Renal cortex interstitium (tissue), 15 donors: ENCODE measurements at places on chromosomes 3 and 15.

- no peak for DNase-seq
These were observed 119.0 kb upstream of the SATB1 start for GRCh38 chr3:18544146-18544545.

DNA sequence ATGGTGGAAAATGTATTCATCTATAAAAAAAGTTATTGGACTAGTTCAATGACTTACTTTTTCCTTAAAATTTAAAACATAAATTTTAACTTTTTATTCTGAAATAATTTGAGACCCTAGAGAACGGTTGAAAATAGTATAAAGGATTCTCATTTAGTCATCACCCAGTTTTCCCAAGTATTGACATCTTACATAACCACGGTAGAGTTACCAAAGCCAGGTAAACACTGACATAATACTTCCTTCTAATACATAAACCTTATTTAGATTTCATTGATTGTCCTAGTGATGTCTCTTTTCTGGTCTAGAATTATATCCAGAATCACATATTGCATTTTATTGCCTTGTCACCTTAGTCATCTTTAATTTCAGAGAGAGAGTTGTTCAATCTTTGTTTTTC lies 319.1 kb downstream of the LPP start:
- DNase-seq, result no peak

GRCh38 chr3:62954580-62954979 lies 79.4 kb upstream of the CADPS start:
- no peak for DNase-seq

DNA sequence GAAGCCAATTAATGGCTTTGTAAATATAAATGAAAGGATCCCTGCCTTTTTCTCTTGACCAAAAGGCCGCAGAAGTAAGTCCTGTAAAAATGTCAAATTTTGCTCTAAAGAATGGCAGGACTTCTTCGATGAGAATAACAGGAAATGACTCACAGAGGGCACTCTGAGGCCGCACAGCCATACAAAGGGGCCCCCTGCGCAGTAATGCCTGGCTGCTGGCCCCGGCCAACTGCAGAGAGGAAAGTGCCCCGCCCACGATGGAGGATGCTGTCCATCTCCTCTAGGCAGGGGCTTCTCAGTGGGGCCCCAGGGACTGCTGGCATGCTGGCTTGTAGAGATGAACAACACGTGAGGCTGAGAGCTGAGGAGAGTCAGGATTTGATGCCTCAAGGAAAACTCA lies 18.1 kb upstream of the SCN10A start:
- DNase-seq, result peak; percentile 9

DNA sequence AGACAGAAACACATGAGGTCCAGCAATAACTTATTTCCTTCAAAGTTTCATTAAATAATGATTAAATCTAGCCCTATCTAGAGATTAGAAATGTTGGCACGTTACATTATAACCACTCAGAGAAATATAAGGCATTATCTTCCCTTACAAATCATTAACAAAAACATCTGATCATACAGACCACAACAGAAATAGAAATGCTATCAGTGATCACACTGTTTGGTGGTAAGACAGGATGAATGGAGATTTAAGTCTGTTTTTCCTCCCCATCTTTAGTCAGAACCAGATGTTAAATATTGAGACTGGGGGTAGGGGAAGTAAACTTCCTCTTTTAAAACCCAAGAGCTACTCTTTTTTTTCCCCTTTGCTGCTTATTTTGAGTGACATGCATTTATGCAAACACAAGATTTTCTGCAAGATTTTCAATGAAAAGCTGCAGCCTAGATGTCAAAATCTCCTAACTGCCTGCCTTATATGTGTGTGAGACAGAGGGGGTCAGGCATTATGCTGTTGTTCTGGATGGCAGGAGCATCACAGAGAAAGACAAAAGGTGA lies 70.4 kb downstream of the CBLB start:
- DNase-seq, result no peak

GRCh38 chr3:139353920-139354556 lies 10.2 kb downstream of the MRPS22 start:
- DNase-seq, result no peak

GRCh38 chr3:182524711-182525401 lies 268.4 kb upstream of the ATP11B start:
- peak; percentile 44 for DNase-seq

GRCh38 chr3:52428151-52429005 lies 16.5 kb downstream of the SEMA3G start:
- no peak for DNase-seq

DNA sequence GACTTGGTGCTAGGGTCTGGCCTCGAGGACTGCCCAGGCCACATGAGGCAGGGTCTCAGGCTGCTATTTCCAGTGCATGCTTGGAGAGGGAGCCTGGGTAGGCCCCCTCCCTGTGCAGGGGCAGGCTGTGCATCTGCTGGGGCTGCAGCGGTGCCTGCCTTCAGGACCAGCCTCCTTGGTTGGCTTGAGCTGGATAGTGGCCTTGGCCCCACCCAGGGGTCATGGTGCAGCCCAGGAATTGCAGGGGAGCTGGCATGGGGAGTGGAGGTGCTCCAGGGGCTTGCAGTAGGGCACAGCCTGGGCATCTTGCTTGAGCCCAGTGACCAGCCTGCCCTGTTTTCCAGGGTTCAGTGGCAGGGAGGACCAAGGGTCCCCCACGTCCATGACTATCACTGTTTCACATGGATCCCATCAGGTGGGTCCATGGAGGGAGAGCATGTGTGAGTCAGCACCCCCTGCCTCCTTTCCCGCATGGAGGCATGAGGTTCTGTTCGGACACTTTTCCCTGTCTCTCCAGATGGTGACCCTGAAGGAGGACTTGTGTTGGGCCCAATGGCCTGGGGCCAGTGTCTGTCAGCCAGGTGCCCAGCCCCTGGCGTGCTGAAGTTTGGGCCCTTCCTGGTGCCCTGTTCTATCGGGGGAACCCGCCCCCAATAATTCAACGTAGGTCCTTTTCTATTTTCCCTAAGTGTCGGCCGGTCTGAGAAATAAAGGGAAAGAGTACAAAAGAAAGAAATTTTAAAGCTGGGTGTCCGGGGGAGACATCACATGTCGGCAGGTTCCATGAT lies 218.6 kb downstream of the SNRPN start:
- DNase-seq, result no peak

DNA sequence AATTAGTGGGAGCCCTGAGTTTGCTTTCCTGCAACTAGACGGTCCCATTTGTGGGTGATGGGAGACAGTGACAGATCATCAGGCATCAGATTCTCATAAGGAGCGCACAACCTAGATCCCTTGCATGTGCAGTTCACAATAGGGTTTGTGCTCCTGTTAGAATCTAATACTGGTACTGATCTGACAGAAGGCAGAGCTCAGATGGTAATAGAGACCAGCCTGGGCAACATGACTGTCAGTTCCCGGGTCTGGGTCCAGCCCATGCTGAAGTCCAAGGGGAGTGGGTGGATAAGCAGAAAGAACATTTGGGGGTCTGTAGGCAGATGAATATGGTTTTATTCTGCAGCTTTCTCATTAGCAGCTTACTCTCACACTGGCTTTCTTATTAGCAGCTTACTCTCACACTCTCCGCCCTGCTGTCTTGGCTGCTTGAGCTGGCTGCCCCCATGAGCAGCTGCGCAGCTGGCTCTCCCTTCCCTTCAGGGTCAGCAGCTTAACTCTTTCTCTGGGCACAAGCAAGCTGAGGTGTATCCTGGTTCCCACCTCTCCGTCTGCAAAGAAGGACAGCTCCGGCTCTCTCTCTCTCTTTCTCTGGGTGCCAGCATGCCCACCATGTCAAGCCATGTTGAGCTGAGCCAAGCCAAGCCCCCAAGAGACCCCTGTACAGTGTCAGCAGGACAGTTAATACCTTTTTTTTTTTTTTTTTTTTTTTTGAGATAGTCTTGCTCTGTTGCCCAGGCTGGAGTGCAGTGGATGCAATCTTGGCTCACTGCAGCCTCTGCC lies 46.5 kb downstream of the KLHDC8B start:
- no peak for DNase-seq

GRCh38 chr15:74008901-74009300 lies 14.4 kb downstream of the PML start:
- no peak for DNase-seq

DNA sequence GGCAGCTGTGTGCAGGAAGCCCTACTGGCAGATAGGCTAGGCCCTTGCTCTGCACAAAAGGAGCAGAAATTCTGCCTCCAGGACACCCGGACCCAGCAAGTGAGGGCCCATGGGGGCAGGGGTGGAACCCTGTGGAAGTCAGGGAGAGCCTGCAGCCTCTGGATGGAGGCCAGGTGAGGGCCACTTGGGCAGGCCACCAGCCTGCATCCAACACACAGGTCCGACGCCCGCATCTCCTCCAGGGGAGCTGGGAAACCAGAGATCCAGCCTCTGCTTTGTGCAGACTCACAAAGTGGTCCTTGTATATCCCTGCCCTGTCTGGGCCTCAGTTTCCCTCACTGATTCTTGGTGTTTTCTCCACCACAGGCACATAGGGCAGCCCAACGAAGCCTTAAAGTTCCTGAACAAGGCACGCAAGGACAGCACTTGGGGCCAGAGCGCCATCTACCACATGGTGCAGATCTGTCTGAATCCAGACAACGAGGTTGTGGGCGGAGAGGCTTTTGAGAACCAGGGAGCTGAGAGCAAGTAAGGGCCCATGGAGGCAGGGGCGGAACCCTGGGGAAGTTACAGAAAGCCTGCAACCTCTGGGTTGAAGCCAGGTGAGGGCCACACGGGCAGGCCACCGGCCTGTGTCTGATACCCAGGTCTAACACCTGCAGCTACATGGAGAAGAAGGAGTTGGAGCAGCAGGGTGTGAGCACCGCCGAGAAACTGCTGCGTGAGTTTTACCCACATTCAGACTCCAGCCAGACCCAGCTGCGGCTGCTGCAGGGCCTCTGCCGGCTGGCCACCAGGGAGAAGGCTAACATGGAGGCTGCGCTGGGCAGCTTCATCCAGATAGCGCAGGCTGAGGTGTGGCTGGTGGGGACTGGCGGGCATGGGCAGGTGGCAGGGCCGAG lies 16.6 kb downstream of the CSRNP1 start:
- DNase-seq, result no peak

GRCh38 chr15:29289173-29289572 lies 19.6 kb upstream of the NSMCE3 start:
- DNase-seq, result no peak

DNA sequence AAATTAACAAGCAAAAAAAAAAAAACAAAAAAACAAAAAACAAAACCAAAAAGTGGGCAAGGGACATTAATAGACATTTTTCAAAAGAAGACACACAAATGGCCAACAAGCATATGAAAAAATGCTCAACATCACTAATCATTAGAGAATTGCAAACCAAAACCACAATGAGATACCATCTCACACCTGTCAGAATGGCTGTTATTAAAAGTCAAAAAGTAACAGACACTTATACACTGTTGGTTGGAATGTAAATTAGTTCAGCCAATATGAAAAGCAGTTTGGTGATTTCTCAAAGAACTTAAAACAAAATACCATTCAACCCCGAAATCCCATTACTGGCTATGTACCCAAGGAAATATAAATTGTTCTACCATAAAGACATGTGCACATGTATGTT lies 222.4 kb upstream of the CD96 start:
- DNase-seq, result no peak

DNA sequence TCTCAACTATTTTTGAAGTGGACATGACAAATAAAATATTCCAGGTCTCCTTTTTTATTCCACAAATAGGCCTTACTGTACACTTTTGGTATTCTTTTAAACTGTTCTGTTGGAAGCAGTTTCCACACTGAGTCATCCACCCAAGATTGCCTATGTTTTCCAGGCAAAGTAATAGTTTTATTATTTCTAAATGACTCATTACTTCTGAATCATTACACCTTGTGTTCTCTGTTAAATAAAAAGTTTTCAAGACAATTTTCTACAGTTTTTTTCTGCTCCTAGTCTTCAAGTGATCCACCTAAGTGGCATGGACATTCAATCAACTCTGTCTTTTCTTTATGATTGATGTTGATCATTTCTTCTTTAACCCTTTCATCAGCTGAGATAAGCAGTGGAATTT lies 26.5 kb downstream of the PPP2R3A start:
- DNase-seq, result no peak

GRCh38 chr3:28207000-28207733 lies 34.3 kb upstream of the CMC1 start:
- DNase-seq, result no peak

GRCh38 chr3:56064684-56065083 lies 403.6 kb downstream of the ERC2 start:
- DNase-seq, result no peak

- no peak for DNase-seq
These were observed 17.2 kb downstream of the B4GALT4 start for GRCh38 chr3:119223511-119223910.
